ENCODE measurements at places on chromosomes 12 and 14.

GRCh38 chr14:23379366-23380196 is 2.7 kb downstream of the CMTM5 start:
- DNase-seq, result peak; percentile 33

DNA sequence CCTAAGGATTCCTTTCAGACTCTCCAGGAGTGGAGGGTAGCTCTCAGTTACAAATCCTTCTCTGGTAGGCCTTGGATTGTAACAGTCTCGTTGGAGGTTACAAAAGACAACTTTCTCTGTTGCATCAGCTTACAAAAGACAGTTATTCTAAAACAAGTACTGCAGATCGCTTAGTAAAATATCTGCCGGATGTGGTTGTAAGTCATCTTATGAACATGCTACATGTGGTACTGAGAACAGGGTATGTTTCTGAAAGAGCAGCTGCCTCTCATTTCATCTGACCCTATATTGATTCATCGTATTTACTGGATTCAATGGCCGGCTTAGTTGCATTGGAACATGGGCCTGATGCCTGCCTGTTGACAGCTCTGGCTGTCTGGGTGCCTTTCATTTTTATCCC is 157.4 kb downstream of the PTCSC3 start:
- DNase-seq, result no peak

DNA sequence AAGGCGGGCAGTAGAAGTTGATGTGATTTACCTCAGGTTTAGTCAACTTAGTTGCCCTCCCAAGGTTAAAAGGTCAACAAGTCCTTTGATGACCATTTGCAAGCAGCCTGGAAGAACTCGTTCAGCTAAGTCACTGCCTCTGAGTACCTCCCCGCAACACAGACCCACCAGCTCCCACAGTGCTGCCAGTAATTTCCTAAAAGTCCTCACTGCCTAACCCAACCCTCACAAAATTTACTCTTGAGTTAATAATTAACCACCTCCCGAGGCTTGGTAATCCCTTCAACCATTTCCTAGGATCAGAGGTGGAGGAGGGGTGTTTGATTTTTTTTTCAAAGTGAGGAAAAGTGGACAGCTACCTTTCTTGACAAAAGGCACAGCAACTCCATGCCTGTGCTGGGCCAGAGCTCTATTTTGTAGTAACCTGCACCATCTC is 55.8 kb downstream of the MAP3K9 start:
- DNase-seq, result no peak

DNA sequence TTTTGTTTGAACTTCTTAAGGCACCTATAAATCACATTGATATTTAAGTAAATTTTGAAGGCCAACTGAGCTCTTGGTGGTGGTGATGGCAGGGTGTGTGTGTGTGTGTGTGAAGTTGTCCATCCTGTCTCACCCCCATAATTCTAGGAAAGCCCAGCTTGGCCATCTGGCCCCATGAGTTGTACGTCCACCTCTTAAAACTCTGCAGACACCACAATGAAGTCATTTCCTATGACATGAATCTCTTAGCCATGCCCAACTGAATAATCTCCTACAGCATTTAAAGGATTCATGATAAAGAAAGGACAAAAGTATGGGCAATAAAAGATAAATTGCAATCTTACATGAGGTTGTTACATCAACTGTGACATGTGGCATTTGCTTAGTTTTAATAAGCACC is 123.4 kb downstream of the TTC7B start:
- peak; percentile 24 for DNase-seq

DNA sequence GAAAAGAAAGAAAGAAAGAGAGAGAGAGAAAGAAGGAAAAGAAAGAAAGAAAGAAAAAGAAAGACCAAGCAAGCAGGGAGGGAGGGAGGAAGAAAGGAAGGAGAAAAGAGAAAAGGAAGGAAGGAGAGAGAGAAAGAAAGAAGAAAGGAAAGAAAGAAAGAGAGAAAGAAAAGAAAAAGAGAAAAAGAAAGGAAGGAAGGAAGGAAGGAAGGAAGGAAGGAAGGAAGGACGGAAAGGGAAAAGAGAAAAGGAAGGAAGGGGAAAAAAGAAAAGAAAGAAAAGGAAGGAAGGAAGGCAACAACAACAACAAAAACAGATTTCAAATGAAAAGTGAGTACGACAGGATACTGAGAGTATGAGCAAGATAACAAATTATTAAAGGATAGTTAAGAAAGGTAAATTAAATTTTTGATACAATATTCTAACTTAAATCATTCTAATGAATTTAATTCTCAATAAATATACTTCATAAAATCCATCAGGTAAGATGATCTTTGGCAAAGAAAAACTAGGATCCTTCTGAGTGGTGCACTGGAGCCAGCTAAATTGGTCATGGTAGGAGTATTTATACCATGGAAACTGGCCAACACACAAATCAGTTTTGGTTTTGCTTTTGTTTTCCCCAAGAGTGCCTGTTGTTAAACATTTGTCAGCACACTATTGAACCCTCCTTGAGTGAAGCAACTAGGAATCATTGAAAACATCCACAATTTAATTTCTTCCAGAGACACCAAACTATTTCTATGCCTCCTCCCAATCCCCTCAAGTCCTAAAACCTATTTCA is 56.1 kb upstream of the DYRK2 start:
- peak; percentile 59 for DNase-seq

DNA sequence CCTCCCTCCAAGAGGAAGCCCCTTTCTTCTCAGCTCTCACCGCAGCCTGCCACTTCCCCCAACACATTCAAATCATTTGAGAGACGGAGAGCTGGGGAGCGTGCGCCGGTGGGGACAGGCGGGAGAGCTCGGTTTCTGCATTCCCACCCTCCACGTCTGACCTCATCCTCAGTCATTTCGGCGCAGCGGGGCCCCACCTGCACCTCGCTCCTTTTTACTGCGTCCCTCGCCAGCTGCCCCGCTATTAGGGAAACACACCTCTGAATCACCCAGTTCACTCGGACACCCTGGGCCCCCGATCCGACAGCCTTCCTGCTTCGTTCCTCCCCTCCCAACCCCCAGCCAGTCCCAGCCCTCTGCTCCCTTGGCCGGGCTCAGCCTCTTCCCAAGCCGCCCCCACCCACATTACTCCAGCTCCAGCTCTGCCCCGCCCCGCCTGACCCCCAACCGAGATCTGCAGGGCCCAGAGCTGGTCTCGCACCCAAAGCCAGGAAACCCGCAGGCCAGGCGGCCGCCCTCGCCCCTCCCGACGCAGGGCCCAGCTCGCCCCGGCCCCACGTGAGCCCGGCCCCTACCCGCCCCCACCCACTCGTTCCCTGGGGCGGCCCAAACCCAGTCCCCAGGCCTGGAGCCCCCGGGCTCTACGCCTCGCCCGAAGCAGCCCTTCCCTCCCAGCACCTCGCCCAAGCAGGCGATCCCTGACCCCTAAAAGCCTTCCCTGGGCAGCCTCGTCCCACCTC is 783 bp downstream of the CORO1C start:
- DNase-seq, result peak; percentile 97

DNA sequence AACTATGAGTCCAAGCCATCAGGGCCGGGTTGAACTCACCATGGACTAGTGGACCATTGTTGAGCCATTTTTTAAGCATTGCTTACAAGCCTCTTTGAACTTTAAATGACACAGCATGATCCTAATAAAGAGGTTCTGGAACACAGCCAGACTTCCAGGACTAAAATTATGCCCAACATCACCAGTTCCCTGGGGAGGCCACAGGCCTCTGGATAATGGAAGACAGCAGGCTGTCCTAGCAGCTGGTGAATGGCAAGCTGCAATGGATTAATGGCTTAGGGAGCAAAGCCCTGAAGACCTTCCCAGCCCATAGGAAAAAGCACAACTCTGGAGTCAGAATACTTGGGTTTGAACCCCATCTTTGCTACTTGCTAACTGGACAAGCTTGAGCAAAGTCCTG is 71.3 kb downstream of the FLRT2 start:
- DNase-seq, result no peak

DNA sequence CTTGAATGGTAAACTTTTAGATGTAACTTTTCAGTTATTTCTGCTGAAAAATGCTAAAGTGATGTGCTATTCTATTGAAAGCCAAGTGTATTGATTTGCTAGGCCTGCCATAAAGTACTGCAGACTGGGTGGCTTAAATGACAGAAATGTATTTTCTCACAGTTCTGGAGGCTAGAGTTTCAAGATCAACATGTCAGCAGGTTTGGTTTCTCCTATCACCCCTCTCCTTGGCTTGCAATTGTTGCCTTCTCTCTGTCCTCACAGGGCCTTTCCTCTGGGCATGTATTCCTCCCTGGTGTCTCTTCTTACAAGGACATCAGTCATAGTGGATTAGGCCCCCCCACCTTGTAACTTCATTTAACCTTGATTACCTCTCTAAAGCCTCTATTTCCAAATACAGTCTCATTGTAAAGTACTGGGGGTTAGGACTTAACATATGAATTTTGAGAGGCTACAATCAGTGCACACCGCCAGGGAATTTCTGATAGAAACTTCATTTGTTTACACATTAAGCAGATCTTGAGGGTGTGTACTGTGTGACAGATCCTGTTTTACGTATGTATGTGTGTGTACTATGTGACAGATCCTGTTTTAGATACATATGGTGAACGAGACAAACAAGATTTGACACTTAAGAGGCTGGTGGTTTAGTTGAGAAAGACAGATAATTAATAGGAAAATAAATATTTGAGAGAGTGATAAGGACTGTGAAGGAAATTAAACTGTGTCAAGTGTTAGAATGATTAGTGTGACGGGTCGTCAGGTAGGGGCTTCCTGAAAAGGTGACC is 49.5 kb downstream of the ADIPOR2 start:
- no peak for DNase-seq
